ENCODE measurements at places on chromosomes 5 and 9.

- DNase-seq = no peak
Observed at GRCh38 chr9:14226855-14227532, 86.9 kb downstream of the NFIB start.

DNA sequence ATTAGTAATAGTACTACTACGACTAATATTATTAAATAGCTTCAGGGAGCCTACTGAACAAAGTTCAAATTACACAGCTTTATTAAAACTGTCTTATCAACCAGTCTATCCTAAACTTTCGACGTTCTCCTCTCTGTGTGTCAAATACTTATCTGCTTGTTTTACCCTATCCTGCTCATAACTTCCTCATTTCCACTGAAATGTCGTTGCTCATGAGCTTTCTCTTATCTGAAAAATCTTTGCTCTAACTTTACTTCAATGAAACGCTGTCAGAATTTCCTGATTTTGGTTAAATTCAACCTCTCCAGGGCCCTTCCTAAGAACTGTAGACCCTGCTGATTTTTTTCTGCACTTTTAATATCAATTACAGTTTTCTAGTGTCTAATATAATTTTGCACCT is 1431.0 kb upstream of the WWC1 start:
- no peak for DNase-seq

DNA sequence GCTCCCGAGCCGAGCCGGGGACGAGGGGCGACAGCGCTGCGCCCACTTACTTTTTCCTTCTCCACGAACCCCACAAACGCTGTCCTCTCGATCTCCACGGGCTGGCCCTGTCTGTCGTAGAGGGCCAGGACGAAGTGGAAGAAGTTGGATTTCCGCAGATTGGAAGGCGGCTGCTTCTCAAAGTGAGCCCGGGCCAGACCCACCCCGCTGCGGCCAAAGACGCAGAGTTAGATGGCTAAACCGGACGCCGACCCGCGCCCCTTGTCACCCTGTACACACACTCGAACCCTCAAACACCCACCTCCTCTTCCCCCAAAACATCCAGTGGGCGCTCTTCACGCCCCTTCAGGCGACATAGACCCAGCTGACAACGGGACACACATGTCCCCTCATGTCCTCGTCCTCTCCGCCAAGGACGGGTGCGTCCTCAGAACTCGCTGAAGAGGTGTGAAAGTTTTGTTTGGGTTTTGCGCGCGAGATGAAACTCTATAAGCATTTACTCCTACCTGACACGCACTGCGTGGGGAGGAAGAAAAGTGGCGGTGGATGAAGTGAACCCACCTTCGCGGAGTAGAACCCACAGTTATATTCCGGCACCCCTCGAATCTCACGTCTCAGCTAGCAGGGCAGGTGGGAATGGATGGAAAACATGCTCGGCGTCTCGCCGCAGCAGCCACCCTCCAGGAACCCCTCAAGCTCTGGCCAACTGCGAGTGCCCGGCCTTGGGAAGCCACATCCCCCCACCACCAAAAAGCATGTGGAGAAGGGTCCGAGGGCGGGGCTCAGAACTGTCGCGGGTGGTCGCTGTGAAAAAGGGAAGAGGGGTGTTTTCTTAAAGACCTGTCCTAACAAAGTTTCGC is 2.6 kb downstream of the EBF1 start:
- DNase-seq = no peak

DNA sequence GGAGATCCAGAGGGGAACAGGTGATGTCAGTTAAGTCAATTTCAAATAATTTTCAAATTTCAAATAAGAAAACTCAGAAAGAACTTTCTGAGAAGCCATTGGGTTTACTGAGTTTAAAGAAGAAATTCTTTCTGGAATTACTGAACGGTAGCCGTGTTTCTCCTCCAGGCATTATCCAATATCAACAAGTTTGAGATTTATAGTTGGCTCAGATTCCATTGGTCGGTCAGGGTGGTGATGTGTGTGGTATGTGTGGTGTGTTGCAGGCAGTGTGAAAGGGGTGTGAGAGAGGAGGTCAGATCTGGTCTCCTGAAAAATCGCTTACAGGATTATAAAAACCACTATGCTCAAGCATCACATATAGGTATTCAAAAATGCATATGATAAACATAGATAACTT is 60.1 kb downstream of the PDE4D start:
- no peak for DNase-seq

GRCh38 chr9:135669616-135670285 is 6.6 kb downstream of the LCN9 start:
- DNase-seq = peak; percentile 14

DNA sequence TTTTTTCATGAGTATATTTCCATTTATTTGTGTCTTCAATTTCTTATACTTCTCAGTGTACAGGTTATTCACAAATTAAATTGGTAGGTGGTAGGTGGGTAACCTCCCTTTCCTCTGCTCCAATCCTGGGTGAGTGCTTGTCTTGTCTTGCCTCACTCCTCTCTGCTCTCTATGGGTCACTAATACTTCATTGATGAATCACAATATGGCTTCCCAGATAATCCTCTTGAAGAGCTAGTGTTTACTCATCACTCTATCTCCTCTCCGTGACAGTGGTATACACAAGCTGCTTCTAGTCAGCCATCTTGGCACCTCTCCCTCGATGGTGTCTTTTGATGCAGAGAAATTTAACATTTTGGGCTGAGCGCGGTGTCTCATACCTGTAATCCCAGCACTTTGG is 331.8 kb upstream of the NMUR2 start:
- DNase-seq = no peak

- no peak for DNase-seq
Observed at GRCh38 chr5:149782895-149783586, 52.9 kb downstream of the PPARGC1B start.

DNA sequence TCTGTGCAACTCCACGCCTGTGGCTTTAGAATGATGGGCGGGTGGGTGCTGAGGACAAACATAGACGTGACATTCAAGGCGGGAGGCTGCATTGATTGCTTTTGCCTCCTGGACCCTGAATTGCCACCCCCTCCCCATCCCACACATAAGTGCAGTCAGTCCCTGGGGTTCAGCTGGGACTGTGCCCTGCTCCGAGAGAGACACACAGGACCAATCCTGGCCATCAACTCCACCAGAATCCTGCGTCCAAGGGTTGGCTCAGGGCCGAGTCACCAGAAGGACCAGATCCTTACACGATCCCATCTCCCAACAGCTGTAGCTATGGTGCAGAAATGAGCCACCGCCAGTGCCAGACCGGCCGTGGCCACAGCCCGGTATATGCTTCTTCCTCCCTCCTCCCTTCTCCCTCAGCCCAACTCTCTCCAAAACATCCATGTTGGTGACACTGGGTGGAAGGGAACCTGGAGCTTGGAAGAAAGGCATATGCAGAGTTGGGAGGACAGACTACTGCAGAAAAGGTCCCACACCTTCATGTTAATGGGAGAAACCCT is 27.4 kb downstream of the IRX2 start:
- no peak for DNase-seq

DNA sequence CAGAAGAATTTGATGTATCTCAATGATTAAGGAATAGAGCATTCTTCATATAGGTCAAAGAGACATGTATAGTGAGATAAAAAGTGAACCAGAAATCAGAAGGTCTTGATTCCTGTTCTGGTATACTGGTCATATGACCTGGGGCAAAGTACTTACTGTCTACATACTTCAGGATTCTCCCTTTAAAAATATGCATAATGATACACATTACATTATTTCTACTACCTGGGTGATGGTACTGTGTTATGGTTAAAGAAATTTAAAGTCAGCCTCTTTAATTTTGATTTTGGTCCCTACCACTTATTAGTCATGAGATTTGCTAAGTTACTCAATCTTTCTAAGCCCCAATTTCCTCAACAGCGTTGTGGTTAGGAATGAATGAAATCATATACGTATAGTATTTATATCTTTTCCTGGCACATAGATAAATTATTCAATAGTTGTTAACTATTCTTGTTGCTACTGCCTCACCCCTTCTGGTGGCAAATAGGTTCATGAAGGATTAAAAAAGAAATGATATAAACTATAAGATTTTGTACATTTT is 984.1 kb downstream of the TLE4 start:
- no peak for DNase-seq

GRCh38 chr5:16888694-16889124 is 47.4 kb downstream of the MYO10 start:
- no peak for DNase-seq

GRCh38 chr9:131423171-131423581 is 29.3 kb downstream of the PRRC2B start:
- DNase-seq = peak; percentile 42

GRCh38 chr5:122465031-122465577 is 153.1 kb downstream of the SNCAIP start:
- DNase-seq = no peak

DNA sequence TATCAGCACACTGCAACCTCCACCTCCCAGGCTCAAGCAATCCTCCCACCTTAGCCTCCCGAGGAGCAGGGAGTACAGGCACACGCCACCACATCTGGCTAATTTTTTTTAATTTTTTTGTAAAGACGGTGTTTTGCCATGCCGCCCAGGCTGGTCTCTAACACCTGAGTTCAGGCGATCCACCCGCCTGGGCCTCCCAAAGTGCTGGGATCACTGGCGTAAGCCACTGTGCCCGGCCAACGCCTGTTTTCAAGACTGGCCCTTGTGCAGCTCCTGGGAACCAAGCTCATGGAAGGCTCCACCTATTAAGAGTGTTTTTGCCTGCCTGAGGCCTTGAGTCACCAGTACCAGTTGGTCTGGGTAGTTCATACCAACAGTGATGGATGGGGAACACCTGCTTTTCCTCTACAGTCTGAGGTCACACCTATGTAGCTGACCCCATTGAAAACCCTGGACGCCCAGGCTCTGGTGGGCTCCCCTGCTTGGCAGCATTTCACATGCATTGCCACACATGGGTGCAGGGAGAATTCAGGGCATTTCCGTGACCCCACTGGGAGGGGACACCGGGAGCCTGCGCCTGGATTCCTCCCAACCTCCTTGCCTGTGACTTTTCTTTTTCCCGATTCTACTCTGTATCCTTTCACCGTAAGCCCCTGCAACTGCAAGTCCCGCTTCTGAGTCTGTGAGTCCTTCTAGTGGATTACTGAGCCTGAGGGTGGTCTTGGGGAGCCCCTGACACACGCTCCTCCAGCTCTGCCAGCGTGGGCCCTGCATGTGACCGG is 63.5 kb downstream of the ZNF354C start:
- DNase-seq = no peak

DNA sequence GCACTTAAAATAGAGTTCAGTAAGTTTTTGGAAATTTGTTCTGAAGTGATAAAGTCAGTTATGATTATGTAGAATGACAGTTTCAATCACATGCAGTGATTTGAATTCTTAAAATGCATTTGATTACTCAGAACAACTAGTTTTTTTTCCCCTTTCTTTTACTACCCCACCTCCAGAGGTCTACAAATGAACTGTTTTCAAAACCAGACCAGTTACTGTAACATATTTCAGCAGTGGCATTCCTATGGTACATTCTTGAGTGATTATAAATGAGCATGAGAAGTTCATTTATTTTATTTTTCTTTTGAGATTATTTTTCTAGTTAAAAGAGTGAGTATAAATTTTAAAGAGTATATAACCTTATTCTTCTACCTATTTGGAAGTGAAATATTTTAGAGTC is 71.6 kb downstream of the NNT start:
- DNase-seq = no peak

- DNase-seq = no peak
Observed at GRCh38 chr5:14143546-14143840, 351 bp downstream of the TRIO start.

- DNase-seq = no peak
Observed at GRCh38 chr5:179905161-179905560, 2.5 kb downstream of the TBC1D9B start.

GRCh38 chr9:15927161-15927560 is 374.3 kb downstream of the CCDC171 start:
- DNase-seq = no peak

DNA sequence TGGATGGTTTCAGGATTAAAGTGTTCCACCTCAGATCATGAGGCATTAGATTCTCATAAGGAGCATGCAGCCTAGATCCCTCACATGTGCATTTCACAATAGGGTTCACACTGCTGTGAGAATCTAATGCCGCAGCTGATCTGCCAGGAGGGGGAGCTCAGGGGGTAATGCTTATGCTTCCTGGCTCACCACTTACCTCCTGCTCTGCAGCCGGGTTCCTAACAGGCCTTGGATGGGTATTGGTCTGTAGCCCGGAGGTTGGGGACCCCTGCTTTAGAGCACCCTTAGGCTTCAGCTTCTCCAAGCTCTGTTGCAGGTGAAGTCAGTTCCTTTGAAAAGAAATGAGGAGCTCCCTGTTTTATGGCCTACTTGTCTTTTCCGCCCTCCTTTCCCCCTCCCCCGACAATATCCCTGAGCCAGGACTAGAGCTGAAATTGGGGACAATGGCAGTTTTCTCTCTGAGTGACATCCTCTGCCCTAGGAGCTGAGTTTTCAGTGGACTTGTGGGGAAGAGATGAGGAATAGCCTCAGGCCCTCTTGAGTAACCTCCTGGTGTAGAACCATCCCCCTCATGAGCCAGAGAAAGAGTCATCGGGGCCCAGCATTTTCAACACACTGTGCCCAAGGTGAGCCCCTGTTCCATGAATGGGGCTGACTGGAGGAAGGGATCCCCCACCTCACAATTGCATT is 16.2 kb upstream of the MAT2B start:
- no peak for DNase-seq

GRCh38 chr5:115979201-115980041 is 17.1 kb downstream of the LVRN start:
- DNase-seq = no peak

GRCh38 chr5:180082633-180083420 is 11.3 kb upstream of the RNF130 start:
- no peak for DNase-seq

DNA sequence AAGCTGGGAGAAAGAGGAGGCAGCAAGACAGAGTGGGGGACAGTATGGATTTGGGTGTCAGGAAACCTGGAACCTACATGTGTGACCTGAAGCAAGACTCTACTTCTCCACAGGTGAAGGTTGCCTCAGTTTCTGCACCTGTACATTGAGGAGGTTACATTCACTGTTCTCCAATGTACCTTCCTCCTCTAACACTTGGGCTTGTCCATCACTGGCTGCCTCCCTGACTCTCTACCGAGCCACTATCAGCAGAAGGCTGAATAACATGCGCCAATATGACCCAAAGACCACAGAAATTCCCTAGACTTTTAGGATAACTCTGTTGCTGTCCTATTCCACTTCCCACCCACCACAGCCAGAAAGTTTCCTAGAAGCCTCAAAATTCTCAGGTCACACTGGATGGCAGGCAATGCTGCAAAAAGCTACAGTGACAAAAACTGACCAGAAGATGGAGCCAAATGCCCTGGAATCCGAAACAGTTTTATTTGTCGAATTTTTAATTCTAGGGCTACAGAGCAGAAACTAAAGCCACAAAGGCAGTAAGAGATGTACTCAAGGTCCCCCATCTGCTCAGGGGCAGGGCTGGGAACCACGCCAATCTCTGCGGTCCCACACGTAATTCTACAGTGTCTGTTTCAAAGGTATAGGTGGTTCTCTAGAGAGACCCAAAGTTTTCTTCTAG is 64.4 kb downstream of the FAM114A2 start:
- DNase-seq = peak; percentile 59

GRCh38 chr9:18010492-18010891 is 431.6 kb downstream of the SH3GL2 start:
- no peak for DNase-seq

GRCh38 chr9:76835571-76836283 is 70.2 kb downstream of the PRUNE2 start:
- DNase-seq = no peak

- DNase-seq = peak; percentile 58
Observed at GRCh38 chr9:122228568-122229484, at the start of gene LHX6. Gene LHX6 (minus strand): TSS chr9:122228957. CDS start chr9:122228740, 217 bp downstream.

Measured in GM20000 (cell line).